ENCODE measurements at places on chromosomes 5 and 9.

DNA sequence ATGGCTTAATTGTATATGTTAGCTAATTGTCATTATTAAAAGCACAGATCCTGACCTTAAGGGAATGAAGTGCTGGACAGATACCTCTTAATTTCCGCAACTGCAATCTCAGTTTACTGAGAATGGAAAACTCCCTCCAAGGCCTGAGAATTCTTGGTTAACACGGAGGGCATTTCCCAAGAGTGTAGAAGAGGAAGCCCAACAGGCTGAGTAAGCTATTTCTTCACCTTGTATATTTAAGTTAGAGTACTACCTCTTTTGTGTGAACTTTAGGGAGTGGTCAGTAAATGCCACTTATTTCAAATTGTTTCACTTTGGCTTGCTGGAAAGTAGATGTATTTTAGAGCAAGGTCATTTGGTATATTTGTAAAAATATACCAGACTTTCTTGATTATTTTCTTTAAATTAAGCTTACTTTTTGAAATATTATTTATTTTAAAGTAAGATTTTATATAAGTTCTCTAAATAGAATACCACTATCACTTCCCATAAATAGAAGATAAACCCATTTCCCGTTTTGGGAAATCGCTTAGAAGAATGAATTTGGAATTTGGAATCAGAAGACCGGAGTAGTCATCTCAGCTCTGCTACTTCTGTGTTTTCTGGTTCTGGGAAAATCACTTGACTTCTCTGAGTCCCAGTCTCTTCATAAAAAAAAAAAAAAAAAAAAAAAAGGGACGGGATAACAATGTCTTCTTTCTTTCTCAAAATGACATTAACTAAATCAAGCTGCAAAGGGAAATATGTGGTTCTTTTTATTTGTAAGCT is 26.0 kb upstream of the C9orf72 start:
- DNase-seq, result no peak

DNA sequence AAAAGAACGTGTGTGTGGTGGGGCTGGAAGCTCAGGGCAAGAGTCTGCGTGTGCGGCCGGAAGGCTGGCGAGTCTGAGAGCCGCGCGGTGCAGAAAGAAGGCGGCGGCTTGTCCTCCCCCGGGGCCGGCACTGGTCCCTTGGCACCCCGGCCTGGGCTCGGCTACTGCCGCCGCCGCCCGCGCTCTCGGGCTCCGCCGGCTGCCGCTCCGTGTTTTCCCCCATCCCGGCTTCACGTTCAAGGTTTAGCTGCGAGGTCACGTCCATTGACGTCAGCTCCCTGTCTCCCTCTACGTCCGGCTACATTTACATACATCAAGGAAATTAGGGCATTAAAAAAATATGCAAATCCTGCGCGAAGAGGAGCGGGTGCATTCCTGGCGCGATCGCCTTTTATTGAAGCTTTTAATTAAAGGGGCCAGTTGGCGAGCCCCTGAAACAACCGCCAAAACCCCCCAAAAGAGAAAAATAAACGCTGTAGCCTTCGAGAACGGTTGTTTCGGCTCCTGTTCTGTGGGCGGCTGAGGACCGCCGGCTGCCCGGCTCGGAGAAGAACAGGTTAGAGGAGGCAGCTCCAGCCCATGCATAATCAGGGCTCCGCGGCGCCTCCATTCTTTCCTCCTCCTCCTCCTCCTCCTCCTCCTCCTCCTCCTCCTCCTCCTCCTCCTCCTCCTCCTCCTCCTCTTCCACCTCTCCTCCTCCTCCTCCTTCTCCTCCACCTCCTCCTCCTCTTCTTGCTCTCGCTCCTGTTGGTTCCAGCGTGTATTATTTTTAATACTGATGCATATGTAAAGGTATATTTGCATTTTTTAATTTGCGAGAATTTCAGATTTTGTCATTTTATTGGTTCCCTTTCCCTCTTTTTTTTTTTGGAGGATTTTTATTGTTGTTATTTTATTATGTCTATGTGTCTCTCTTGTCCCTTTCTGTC is 207.0 kb downstream of the MEF2C start:
- no peak for DNase-seq

GRCh38 chr5:173039964-173040363 is 16.2 kb upstream of the CREBRF start:
- DNase-seq, result no peak

- no peak for DNase-seq
Measured at GRCh38 chr5:56759521-56760216, 55.7 kb upstream of the MAP3K1 start.

GRCh38 chr5:6333182-6333905 is 45.0 kb downstream of the MED10 start:
- no peak for DNase-seq
